ENCODE measurements at places on chromosomes 3 and 15.

- DNase-seq, result no peak
Measured at GRCh38 chr3:176714034-176714433, 483.2 kb downstream of the TBL1XR1 start.

GRCh38 chr3:102002056-102002455 lies 152.7 kb downstream of the NFKBIZ start:
- DNase-seq, result no peak

- no peak for DNase-seq
Measured at GRCh38 chr3:184144505-184144904, 9.3 kb downstream of the EIF2B5 start.

- no peak for DNase-seq
Measured at GRCh38 chr3:61688307-61688984, 127.1 kb downstream of the PTPRG start.

- no peak for DNase-seq
Measured at GRCh38 chr3:43097400-43098080, 8.3 kb downstream of the POMGNT2 start.
